Endothelial cell (in vitro differentiated cells): ENCODE measurements at places on chromosomes 3 and 15.
A peak's percentile ranks its signal among the peaks of the same experiment; 100 is the strongest.

DNA sequence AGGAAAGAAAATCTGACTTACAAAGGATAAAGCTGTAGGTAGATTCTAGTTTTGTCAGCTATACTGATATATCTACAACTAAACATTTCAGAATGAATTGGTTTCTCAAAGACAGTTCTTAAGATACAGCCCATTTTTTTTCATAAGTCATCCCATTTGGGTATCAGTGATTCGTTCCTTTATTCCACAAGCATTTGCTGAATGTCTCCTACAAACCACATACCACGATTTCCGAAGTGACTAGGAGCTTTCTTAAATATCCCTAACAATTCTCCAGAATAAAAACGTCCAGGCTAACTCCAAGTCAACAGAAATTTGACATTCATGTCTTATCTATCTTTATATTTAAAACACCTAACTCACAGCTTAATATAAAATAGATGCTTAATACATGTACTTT lies 59.8 kb downstream of the TP53BP1 start:
- H3K4me1 ChIP-seq, result peaks cover 12% of the 10 kb centered on the region
- peak overlapping the region; percentile 88 for H3K27ac ChIP-seq
- H3K36me3 ChIP-seq, result peaks cover 22% of the 10 kb centered on the region

DNA sequence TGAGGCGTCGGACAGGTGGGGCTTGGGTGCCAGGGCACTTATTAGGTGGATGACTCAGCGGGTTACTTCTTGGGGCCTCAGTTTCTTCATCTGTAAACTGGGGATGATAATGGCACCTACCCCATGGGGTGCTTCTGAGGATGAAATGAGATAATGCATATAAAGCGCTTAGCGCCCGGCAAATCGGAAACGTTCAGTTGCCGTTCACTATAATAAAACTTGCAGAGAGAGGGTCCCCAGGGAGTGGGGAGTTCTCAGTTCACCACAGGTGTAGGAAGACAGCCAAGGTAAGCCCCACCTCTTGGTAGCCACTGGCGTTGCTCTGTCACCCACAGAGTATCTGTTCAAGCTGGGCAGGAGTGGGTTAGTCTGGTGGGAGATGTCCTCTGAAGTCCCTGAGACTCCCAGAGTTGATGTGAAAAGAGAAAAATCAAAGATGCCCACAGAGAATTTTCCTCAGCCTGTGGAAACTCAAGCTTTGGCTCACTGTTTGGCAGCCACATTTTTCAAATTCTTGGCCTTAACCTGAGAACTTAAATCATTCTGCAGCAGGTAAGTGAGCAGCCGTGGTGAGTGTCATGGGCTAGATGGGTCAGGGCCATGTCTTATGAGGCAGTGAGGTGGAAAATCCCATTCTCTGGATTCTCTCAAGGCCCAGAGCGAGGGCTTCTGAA lies 221.5 kb upstream of the BHLHE40 start:
- no peak for DNase-seq
- H3K36me3 ChIP-seq, result peaks cover 32% of the 10 kb centered on the region
- H3K27ac ChIP-seq, result no peak overlapping the region

- no peak for DNase-seq
- H3K4me3 ChIP-seq, result no peak overlapping the region
- H3K36me3 ChIP-seq, result no peaks in the 10 kb centered on the region
- H3K27ac ChIP-seq, result no peak overlapping the region
These were observed 16.9 kb upstream of the DOCK3 start for GRCh38 chr3:50657816-50658215.

GRCh38 chr15:31252171-31252785 lies 74.4 kb upstream of the KLF13 start:
- no peak for DNase-seq
- H3K4me1 ChIP-seq, result no peaks in the 10 kb centered on the region
- H3K27ac ChIP-seq, result no peak overlapping the region
- H3K27me3 ChIP-seq, result peaks cover 4% of the 10 kb centered on the region
